ENCODE measurements at places on chromosomes 11 and 22. TPM values are rescaled to one million over a fixed set of nuclear protein-coding genes. Genes with fewer than 3 reads are reported as not detected.

- no peak for DNase-seq
These were observed 44.2 kb upstream of the WEE1 start for GRCh38 chr11:9529334-9529650.

Gene OR5B21
- polyA plus RNA-seq: not detected

Gene PDGFD
- polyA plus RNA-seq: 23.4 TPM

Gene CLCF1
- 7.0 TPM for polyA plus RNA-seq

DNA sequence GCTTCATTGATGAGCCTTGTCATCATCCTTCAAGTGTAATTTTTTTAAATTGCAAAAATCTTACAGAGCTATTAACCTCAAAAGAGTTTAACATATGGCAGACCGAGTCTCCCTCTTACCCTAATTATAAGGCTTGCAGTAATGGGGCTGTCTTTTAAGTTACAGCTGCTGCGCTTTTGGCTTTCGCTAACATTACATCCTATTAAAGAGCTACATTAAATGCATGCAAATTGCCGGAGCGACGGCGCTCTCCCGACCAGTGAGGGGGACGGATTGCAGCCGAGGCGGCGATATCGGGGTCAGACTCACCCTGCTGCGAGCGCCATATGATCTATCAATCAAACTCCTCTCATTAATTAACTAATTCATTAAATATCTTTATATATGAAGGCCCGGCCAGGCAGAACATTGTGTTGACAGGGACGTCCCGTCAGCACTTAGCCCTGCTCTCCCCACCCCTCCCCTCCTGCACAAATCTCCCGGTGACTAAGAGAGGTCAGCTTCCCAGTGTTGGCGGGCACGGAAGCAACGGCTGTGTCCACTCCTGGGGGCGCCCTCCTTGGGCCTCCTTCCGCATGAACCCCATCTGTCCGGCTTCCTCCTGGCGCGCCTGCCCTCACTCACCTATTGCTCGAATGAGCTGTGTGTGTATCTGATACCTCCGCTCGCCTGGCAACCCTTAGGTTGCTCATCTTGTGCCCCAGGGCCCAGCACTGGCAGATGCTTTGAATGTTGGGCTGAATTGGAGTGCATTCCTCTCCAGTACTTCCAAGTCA, 156.0 kb upstream of the CADM1 start:
- no peak for DNase-seq

DNA sequence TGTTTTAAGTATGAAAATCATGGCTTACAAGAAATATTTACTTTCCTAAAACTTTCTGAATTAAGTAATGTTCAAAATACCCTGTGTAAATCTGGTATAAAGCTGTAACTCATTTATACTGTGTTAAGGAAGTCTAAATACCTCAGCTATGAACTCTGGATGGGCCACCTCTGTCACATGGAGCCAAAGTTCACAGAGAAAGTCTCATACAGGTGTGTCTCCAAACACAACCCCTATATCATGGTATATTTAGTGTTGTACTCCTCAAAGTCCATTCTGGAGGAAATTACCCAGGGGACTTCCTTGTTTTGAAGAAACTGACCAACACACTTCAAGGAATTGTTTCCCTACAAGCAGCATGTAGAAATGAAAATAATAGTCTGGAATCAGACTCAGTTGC, 909.2 kb upstream of the TENM4 start:
- DNase-seq: no peak

Gene TMEM80
- 56.5 TPM for polyA plus RNA-seq
